ENCODE measurements at places on chromosomes 5 and 9. TPM values are rescaled to one million over a fixed set of nuclear protein-coding genes. Genes with fewer than 3 reads are reported as not detected.

Gene TAF11L13
- polyA plus RNA-seq, result not detected

Gene CDH18
- polyA plus RNA-seq, result 0.50 TPM

Gene KCNN2
- 12.9 TPM for polyA plus RNA-seq

Gene GARIN3
- not detected for polyA plus RNA-seq

Gene PCDHGA2
- polyA plus RNA-seq, result 0.17 TPM

Gene RGS7BP
- 3.3 TPM for polyA plus RNA-seq

Gene CYSRT1
- polyA plus RNA-seq, result 3.2 TPM

Gene MYOZ3
- polyA plus RNA-seq, result 12.7 TPM

- no peak for DNase-seq
Measured at GRCh38 chr5:158246661-158247060, 387.7 kb upstream of the CLINT1 start.

DNA sequence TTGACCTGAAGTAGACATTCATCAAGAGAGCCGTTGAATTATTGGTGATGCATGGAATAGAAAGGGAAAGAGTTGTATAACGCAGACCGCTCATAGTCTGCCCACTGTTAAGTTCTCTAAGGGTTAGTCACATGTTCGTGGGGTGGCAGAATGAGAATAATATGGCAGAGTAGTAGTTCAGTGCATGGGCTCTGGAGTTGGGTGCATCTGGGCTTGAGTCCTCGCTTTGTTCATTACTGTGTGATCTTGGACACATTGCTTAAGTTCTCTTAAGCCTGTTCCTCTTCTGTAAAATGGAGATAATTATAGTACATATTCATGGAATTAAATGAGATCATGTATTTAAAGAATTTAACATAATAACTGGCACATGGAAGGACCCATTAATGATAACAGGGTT is 23.6 kb downstream of the TNPO1 start:
- no peak for DNase-seq

GRCh38 chr5:158951436-158952247 is 148.1 kb downstream of the EBF1 start:
- DNase-seq, result peak; percentile 64

- peak; percentile 34 for DNase-seq
Measured at GRCh38 chr5:80654054-80654390, 430 bp upstream of the MSH3 start.

DNA sequence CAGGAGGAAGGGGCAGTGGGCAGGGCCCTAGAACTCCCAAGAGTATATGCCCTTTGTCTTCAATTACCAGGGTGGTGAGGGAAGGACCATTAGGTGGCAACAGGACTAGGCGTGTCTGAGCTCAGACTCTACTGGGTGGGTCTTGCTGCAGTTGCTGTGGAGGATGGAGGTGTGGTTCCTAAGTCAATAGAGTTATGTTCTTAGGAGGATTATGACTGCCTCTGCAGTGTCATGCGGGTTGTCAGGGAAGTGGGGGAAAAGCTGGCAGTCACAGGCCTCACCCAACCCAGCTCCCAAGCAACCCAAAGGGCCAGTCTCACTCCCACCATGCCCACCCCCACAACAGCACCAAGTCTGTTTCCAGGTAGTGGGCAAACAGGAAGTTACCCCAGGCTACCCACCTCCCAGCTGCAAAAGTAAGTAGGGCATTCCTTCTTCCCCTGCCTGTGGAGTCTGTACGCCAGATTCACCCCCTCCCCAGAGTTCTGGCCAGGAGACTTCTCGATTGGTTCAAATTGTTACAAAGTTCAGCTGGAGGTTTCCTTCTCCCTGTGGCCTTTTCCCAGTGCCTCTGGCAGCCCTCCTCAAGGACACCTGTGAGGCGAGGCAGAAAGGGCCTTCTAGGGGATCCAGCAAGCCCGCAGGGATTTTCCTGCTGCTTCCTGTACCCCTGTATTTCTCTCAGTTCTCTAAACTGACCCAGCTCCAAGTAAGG is 145.3 kb downstream of the HINT1 start:
- no peak for DNase-seq

- DNase-seq, result no peak
Measured at GRCh38 chr9:91298311-91298710, 63.4 kb downstream of the AUH start.

GRCh38 chr5:33339413-33339812 is 101.4 kb upstream of the TARS1 start:
- DNase-seq, result peak; percentile 16

DNA sequence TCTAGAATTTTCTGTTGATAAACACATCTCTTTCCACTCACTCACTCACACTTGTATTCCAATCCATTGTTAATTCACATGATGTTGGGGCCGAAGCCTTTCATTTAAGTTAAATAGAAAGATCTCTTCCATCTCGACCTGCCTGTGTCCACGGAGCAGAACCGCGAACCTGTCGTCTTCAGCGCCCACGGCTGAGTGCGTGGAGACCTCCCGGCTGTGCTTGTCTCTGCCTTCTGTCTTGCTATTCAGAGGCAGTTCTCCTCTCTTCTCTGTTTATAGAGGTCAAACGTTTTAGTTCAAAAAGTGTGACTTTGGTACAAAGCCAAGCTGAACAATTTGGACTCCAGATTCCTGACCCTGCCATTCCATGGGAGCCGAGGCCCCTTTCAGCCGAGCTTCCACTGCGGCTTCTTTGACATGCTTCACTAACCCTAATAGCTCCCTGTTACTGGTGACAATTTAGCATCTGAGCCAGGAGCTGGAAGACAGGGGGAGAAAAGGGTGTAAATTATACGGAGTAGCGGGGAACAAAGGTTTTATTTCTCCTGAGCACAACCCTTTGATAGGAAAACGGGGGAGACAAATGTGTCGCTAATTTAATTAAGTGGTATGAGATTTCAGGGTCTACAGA is 314.4 kb upstream of the IRX4 start:
- DNase-seq, result no peak

DNA sequence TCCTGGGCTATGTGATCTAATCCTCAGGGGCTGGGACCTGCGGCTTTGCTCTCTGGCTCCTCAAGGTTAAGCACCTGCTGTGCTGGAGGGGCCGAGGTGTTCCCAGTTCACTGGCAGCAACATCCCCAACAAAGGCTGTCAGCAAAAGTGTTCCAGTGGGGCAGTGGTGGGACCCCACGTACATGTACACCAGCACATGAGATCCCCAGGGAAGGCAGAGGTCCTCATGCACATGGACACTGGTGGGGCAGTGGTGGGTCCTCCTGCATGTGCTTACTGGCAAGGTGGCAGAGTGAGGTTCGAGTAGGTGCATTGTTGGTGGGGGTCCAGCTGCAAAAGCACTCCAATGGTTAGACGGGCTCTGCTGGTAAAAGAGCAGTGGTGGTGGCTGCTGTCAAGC is 255.6 kb upstream of the MPDZ start:
- no peak for DNase-seq

DNA sequence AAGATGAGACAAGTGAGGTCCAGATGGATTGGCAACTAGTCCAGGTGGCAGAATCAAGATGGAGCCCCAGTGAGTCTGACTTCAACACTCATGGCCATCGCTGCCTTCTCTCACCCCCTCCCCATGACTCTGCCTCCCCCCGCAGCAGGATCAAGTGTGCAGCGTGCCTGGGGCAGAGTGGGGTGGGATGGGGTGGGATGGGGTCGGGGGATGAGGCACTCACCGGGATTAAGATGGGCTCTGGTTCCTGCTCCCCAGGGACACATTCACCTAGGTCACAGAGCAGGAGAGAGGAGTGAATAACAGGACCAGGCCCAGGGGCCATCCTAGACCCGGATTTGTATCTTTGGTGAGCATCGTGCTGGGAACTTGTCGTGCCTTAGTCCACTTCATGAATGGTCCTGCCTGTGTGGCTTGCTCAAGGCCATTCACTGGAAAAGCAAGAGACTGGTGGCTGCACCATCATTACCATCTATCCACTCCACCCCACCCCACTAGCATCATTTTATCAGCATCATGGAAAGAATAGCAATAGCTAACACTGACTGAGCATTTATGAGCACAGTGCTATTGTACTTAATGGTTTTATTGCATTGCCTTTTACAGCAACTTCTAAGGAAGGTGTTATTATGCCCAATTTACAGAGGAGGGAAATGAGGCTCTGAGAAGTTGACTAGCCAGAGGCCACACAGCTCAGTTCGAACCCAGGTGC is 8.5 kb downstream of the AMBP start:
- no peak for DNase-seq

DNA sequence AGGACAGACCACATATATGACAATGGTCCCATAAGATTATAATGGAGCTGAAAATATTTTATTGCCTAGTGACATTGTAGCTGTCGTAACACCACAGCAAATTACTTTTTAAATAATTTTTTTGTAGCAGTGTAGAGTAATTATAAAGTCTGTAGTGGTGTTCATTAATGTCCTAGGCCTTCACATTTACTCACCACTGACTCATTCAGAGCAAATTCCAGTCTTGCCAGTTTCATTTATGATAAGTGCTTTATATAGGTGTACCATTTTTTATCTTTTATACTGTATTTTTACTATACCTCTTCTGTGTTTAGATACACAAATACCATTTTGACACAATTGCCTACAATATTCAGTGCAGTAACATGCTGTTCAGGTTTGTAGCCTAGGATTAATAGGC is 67.6 kb downstream of the TLE4 start:
- DNase-seq, result no peak

All from GM23338 (cell line).